Activated CD4-positive, alpha-beta T cell treated with anti-CD3 and anti-CD28 coated beads, Interleukin-2, Interleukin-6, amounts not matched to agents 100 ng/mL and 50 ng/mL, durations not matched to agents 16 hours and 8 hours (primary cell): ENCODE measurements at places on chromosomes 6 and 20.

DNA sequence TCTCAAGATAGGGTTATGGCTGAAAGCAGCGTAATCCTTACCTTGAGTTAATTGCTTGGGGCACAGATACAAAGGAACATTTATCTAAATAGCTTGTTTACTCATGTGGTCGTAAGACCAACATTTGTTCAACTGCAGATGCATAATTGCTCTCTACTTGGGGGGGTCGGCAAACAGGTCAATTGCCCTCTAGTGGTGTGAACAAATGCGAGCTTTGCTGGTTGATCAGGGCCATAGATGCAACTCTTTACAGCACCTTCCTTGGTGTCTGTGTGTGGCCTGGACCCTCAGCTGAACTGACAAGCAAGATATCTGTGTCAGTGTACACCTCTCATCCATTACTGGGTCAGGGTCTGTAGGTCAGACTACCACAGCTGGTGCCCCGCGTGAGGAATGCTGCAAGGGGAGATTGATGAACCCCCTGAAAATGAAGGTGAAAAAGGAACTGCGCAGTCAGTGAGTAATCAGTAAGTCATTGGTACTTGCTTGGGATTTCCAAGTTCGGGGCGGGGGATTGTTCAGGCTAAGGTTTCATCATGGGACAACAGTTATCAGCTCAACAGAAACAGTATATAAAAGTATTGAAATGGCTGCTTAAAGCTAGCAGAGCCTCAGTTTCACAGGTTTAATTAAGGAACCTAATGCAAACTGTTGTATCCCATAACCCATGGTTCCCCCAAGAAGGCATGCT, 24.0 kb downstream of the HLA-DPA1 start:
- DNase-seq = no peak

- DNase-seq = no peak
Observed at GRCh38 chr6:169974663-169975062, 223.2 kb downstream of the ERMARD start.

DNA sequence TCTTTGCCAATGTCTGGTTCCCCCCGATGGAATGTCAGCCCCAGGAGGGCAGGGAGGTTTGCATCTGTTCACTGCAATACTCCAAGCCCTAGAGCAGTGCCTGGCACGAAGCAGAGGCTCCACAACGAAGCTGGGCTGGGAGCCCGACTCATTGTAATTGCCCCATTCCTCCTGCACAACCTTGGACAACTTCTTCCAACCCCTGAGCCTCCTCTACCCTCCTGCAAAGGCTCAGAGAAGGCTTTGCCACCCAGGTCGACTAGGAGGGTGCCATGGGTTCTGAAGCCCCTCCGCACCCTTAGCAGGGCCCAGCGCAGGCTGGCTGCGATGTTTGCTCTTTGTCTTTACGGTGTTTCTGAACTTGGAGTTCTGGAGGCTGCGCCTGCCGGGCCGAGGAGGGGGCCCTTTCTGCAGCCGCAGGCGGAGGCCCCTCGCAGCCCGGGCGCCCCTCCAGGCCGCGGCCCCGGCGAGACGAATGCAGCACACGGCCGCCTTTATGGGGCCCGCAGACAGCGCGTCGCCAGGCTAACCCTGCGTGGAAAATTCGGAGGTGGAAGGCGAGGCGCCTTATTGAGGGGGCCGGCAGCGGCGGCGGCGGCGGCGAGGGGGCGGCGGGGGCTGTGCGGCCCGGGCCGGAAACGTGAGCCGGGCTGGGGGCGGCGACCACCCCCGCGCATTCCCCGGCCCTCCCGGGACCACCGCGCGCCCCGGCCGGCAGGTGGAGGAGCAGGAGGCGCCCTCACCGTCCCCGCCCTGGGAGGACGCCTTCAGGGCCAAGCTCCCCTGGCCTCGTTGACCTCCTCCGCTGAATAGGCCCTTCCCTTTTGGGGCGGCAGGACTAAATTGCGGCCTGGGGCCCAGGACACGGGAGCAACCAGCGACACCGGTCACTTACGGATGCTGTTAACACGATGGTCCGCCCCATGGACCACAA, 27.0 kb downstream of the SNAI1 start:
- no peak for DNase-seq

DNA sequence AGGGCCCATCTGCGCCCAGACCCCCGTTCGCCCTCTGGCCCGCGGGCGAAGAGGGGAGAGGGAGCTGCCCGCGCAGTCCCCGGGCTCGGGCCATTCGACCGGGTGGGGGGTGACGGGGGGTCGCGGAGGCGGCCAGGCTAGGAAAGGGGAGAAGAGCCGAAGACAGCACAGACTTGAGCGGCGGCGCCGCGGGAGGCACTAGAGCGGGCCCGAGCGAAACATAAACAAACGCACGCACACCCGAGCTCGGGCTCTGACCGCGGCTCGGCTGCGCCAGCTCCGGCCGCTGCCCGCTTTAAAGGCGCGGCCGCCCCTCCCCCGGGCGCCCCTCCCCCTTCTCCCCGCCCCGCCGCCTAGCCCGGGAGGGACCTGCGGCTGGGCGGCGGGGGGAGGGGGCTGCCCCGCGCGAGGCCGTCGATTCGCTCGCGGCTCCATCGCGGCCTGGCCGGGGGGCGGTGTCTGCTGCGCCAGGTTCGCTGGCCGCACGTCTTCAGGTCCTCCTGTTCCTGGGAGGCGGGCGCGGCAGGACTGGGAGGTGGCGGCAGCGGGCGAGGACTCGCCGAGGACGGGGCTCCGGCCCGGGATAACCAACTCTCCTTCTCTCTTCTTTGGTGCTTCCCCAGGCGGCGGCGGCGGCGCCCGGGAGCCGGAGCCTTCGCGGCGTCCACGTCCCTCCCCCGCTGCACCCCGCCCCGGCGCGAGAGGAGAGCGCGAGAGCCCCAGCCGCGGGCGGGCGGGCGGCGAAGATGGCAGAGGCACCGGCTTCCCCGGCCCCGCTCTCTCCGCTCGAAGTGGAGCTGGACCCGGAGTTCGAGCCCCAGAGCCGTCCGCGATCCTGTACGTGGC, at the start of gene FOXO3:
FOXO3 (plus strand) TSS at position 455 of the 846 bp plus-strand sequence; CDS start at position 747, 292 bp downstream.
- peak; percentile 51 for DNase-seq

- no peak for DNase-seq
Observed at GRCh38 chr6:129493354-129493902, 216.5 kb downstream of the ARHGAP18 start.

DNA sequence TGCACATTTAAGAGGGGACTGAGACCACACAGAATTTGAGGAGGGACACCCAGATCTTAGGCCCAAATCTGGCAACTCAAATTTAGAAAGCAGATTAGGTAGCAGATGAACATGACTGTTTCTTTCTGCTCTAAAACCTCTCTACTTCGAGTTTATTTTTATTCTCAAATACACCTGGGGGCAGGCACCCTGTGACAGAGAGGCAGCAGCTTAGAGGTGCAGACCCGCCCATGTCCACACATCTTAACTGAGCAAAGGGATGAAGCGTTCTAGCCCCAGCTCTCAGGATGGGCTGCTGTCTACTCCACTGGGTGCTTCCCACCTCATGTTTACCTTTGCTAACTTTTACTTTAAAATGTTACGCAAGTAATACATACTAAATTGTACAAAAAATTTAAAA, 125.0 kb downstream of the SLC23A2 start:
- no peak for DNase-seq

- DNase-seq = peak; percentile 19
Observed at GRCh38 chr6:105364243-105364642, 38.6 kb downstream of the PREP start.

DNA sequence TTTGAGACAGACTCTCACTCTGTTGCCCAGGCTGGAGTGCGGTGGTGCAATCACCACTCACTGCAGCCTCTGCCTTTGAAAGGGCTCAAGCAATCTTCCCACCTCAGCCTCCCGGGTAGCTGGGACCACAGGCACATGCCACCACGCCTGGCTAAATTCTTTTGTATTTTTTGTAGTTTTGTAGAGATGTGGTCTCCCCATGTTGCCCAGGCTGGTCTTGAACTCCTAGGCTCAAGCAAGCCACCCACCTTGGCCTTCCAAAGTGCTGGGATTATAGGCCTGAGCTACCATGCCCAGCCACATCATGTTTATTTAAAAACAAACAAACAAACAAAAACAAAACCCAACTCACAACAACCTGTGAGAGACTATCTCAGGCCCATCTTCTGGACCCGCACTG, 29.7 kb upstream of the APCDD1L start:
- DNase-seq = no peak

- DNase-seq = no peak
Observed at GRCh38 chr6:163392533-163392932, 22.0 kb upstream of the QKI start.

DNA sequence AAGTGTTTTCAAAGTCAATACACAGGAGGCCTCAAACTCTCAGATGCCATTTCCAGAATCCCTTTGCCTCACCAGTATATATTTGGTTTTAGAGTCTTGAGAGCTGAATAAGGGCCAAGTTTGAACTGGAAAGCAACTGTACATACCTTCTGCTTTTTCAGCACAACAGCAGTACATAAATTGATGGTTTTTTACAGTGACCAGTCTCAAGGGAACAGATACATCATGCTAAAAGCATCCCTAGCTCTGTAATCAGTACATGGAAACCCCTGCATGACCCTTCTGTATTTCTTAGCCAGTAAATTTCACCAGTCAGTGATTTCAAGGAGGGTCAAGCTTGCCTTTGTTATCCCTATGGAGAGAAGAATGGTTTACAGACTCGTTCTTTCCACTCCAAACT, 40.6 kb upstream of the ECHDC1 start:
- no peak for DNase-seq

- DNase-seq = peak; percentile 76
Observed at GRCh38 chr20:5843054-5843592, 92.9 kb downstream of the SHLD1 start.

DNA sequence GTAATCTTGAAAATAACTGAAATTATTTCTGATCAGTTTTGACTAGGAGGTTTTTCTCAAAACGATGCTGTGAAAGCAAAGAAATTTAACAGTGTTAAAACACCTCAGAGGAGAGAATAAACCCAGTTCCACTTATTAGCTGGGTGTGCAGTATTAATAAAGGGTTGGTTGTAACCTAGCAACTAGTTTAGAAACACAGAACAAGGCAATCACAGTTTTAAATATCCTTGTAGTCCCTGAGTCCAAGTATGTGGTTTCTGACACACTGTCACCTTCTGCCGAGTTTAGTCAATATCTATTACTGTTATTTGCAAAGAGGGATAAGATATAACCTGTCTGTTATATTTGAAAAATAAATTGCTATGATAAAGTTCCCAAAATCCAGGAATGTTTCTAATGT, 70.2 kb upstream of the INSM1 start:
- no peak for DNase-seq

DNA sequence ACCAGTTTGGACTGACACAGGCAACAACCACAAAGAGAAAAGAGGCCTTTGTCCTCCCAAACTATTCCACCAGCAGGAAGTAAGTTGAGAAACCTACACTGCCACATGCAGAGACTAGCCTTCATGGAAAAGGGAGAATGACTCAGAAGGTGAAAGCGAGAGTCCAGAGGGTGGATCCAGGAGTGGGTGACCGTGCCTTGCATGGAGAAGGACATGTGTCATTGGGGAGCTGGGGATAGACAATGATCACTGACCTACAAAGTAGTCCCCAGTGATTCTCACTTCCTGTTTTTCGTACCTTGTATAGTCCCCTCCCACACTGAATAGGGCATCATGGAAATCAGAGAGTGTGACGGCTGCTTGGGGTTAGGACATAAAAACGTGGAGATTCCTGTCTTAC, 91.9 kb downstream of the MYLK4 start:
- no peak for DNase-seq

- DNase-seq = no peak
Observed at GRCh38 chr6:126123226-126123625, 136.9 kb downstream of the TRMT11 start.

DNA sequence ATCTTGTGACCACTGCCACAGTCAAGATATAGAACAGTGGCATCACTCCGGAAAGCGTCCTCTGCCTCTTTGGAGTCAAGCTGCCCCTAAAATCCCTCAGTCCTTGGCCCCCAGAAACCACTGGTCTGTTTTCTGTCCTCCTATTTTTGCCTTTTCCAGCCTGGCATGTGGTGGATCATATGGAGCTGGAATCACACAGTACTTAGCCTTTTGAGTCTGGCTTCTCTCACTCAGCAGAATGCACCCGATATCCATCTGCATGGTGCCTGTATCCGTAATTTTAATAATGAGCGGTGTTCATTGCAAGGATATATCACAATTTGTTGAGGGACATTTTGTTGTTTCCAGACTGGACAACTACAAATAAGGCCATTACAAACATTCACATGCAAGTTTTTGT, 49.0 kb upstream of the STX16 start:
- no peak for DNase-seq

DNA sequence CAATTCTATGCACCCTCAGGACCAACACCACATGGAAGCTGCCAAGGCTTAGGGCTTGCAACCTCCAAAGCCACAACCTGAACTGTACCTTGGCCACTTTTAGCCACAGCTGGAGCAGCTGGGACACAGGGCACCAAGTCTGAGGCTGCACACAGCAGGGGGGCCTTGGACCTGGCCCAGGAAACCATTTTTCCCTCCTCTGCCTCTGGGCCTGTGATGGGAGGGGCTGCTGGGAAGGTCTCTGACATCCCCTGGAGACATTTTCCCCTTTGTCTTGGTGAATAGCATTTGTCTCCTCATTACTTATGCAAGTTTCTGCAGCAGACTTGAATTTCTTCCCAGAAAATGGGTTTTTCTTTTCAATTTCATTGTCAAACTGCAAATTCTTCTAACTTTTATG, 13.0 kb downstream of the TPBG start:
- no peak for DNase-seq

GRCh38 chr6:4928426-4928825, 75.4 kb downstream of the RPP40 start:
- peak; percentile 25 for DNase-seq

DNA sequence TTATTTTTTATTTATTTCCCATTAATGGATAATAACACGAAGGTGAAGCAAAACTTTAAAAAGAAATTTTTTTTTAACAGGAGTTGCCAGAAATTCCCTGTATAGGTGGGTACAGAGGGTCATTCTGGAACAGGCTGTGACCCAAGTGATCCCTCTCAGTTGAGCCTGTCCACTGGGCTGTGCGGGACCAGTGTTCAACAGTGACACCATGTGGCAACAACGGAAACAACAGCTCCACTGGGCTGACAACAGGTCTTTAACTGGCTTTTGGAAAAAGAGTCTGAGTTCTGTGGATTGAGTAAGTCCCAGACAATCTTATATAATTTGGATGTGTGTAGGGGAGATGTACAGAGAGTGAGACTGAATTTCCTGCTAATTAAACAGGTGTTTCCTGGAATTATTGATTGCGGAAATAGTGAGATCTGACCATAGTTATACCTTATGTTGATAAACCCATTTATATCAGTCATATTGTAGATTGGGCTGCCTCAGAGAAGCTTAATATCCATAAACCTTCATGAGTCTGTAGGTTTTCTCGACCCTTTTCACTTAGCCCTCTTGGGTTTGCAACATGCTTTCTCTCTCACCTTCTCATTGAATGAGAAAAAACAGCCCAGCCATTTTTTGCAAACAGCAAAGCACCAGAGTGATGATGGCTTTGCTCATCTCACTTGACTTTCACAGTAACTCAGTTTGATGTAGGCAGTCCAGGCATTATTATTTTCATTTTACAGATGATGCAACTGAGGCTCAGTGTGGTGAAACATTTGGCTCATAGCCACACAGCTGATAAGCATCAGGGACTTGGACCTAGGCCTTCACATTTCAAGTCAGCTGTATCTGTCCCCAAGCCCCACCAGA, 17.5 kb downstream of the KIAA1755 start:
- DNase-seq = peak; percentile 36
